ENCODE measurements at places on chromosomes 4 and X.

GRCh38 chr4:68463796-68464195 is 16.5 kb downstream of the TMPRSS11E start:
- DNase-seq, result no peak

GRCh38 chrX:101276238-101276637 is 14.9 kb downstream of the TAF7L start:
- DNase-seq, result no peak

- DNase-seq, result no peak
Observed at GRCh38 chrX:39809331-39809730, 288.4 kb downstream of the BCOR start.

- DNase-seq, result no peak
Observed at GRCh38 chr4:18012807-18013462, 8.6 kb downstream of the LCORL start.

GRCh38 chr4:126419266-126419665 is 1104.5 kb downstream of the FAT4 start:
- DNase-seq, result no peak

DNA sequence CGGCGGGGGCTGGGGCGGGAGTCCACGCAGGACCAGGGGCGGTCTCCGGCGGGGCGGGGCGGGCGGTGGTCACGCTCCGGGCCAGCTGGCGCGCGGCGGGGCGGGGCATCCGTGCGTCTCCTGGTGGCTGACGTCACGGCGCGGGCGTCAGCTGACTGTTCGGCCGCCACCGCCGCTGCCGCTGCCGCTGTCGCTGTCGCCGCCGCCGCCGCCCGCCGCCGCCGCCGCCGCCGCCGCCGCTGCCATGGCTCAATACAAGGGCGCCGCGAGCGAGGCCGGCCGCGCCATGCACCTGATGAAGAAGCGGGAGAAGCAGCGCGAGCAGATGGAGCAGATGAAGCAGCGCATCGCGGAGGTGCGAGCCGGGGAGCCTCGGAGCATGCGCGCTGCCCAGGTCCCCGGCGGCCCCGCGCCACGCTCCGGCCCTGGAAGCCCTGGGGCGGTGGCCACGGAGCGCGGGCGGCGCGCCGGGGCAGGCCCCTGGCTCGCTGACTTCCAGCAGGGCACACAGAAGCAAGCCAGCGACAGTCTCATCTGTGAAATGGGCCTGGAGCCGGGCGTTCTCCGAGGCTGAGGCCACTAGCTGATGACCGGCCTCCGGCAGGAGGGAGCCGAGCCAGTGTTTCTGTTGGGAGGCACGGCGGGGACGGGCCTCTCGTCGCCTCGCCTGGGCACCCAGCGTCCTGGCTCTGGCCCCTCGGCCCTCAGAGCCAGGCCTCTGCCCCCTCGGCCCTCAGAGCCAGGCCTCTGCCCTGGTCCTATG is at the start of gene FAM50A:
Gene FAM50A, plus strand, starts transcription at position 150 of the 763 bp plus-strand sequence. Its CDS starts 95 bp downstream, at position 245.
- peak; percentile 64 for DNase-seq

DNA sequence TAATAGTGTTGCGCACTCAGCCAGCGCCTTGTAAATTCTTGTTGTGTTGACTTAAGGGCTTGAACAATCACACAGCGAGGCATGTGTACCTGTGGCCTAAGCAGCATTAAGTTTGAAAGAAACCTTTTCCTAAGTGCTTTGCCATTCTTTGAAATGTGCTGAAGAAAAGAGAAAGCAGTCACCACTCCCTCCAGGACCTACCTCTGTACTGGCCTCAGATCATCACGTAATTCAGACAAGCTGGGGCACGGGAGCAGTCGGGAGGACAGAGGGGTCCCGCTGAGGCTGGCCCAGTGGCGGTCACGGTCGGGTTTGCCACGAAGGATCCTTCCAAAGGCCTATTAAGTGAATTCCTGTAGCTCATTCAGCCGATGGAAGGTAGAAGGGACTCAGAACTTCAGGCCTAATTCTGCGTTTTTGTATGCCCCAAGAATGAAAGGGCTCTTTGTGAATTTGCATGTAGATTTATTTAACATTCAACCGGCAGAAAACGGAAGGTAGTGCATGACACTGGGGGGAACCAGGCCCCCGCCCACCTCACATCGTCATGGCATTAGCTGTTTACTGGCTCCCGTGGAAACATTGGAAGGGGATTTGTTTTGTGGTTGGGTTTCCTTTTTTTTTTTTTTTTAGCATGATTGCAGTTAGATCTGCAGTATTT is 106.3 kb downstream of the TRAPPC11 start:
- DNase-seq, result no peak

GRCh38 chr4:148630051-148630450 is 187.8 kb upstream of the NR3C2 start:
- DNase-seq, result no peak

DNA sequence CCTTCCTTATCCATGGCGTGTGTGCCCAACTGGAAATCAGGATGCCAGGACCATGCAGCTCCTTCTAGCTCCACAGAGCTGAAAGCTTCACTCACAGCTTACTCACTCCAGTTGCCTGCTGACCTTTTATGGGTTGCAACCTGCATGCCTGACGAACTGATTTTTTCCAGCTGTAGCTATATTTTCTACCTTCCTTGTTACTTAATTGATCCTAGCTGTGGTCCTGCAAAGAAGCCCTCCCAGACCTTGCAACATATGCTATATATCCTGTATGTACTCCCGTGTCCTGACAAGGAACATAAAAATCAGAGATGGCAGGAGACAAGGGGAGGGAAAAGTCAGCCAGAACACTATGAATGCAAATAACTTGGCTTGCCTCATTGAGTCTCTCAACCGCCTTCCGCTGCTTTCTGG is 135.3 kb upstream of the LDB2 start:
- no peak for DNase-seq

DNA sequence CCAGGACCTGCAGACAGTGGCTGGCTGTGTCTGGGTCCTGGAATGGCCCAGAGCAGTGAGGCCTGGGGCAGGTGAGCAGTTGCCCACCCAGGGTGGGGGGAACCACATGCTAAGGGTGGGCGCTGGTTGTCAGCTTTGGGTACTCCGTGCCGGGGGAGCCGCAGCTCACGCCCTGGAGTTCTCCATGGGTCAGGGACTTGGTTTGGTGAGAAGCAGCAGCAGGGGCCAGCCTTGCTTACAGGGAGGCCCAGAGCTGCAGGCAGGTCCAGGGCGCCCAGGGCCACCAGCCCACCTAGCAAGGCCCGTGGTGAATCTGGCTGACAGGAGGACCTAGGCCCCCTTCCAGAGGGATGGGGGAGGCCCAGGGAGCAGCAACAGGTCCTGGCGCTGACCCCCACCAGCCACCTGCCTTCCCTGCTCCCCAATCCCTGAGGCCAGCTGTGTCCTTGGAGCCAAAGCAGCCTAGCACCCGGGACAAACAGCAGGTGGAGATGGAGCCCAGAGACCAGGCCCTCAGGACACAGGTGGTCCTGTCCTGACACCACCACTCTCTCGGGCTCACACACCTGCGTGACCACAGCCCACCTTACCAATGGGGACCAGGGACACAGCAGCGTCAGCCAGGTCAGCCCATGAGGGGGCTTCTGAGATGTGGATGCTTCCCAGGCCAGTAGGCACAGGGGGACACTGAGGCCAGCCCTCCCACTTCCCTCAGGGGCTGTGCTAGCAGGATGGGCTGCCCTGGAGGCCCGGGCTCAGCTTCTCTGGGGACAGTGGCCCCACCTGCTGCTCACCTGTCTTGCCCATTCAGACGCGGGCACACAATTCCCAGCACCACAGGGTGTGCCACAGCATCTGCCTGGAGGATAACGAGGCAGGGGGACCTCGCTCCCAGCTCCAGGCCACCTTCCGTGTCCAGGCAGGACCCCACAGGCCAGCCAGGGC is 3.5 kb downstream of the MXD4 start:
- DNase-seq, result no peak

GRCh38 chr4:153804722-153805121 is 15.8 kb upstream of the SFRP2 start:
- DNase-seq, result no peak

DNA sequence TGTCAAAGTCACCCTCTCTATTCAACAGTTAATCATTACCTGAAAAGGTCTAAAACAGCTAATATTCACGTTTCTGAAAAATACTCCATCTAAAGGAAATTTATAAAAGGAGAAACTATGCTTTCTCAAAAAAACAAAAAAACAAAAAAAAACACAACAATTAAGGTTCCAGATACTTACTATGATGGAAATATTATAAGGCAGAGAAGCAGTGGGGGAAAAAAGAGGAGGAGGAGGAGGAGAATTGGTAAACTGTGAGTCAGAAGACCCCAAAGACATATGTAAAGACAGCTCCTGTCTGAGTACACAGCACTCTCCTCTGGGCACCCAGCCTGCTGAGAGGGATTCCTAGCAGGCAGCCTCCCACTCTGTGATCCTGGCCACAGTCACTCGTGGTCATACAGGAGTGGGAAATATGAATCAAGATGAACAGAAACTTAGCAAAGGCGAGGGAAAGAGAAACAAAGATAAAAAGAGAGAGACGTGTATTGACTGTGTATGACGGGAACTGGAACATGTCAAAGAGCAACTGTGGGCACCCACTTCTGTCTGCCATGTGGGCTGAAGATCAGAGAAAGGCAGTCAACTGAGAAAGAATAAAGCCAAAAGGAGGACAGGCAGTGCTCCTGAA is 12.5 kb downstream of the KLHL15 start:
- peak; percentile 32 for DNase-seq

- no peak for DNase-seq
Observed at GRCh38 chrX:39260965-39261364, 459.7 kb downstream of the MID1IP1 start.

GRCh38 chr4:157075401-157075800 is 549 bp upstream of the GLRB start:
- DNase-seq, result no peak

- DNase-seq, result no peak
Observed at GRCh38 chrX:75151827-75152592, 4.1 kb downstream of the ABCB7 start.

- no peak for DNase-seq
Observed at GRCh38 chr4:145679991-145680455, at the start of gene C4orf51. C4orf51 (plus strand) TSS chr4:145680146; CDS start chr4:145680204, 58 bp downstream.

All from stimulated activated CD4-positive, alpha-beta T cell treated with anti-CD3 and anti-CD28 coated beads, Interleukin-4, amount 100 ng/mL, for 48 hours (primary cell).